ENCODE measurements at places on chromosomes 16 and 17.

- no peak for DNase-seq
Observed at GRCh38 chr17:41683441-41684007, 5.2 kb upstream of the EIF1 start.

DNA sequence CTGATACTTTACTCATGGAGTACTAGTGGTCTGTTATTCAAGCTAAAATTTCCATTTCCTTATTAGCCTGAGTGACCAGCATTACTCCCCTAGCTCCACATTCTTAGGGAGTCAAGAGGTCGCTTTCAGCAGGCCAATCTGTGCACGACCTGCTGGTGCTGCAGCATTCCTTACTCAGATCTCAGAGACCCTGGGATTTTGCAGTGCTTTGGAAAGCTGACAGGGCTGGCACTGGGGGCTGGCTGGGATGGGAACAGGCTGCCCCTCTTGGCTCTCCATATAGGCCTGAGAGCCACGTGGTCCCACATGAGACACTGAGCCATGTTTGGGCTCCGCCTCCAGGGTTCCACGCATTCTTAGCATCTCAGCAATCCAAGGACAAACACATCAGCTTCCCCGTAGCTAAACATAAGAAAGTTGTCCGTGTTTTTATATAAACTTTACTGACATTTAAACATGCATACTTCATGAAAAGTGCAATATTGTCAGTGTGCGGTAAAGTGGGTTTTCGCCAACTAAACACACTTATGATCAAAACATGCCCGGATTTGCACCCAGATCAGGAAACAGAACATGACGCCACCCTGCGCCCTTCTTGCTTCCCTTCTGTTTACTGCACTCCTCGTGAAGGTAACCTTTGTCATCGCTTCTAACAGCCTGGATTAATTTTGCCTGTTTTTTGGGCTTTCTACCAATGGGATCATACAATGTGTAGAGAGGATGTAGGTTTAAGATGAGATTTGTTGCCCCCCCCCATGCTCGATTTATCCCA lies 254.5 kb upstream of the CACNG5 start:
- DNase-seq, result no peak

GRCh38 chr17:39809221-39809620 lies 54.9 kb downstream of the IKZF3 start:
- no peak for DNase-seq

DNA sequence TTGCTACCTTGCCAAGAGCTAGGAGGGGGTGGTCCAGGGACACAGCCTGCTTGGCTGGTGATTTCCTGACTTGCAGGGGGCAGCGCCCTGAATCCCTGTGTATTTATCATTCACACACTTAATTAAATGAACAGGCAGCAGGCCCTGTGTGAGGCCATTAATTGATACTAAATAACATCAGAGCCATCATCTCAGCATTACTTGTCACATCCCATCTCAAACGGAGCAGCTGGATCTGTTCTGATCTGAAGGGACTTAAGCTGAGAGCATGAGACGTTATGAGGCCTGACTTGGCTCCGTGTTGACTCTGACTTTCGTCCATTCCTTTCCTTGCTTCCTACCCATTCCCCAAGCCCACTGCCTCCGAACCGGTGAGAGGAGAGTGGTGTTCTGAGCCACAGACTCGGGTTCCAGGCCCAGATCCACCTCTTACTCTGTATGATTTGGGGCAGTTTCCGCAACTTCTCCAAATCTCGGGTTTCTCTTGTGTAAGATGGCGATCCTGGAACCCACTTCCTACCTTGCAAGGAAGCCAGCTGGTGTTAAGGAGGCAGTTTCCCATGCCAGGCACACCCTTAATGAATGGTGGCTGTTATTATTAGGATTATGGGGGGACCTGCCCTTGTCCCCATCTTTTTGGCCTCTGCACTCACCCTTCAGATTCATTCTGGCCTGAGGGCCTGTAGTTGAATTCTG lies 33.8 kb downstream of the CACNA1G start:
- no peak for DNase-seq

- DNase-seq, result no peak
Observed at GRCh38 chr17:55784666-55785065, 33.8 kb downstream of the PCTP start.

- no peak for DNase-seq
Observed at GRCh38 chr17:78144147-78144719, 2.0 kb upstream of the C17orf99 start.

All from HuH-7.5 (cell line).